Sigmoid colon (tissue), 7 donors: ENCODE measurements at places on chromosomes 12 and 14. TPM values are rescaled to one million over a fixed set of nuclear protein-coding genes. Genes with fewer than 3 reads are reported as not detected.
A peak's percentile ranks its signal among the peaks of the same experiment; 100 is the strongest.

DNA sequence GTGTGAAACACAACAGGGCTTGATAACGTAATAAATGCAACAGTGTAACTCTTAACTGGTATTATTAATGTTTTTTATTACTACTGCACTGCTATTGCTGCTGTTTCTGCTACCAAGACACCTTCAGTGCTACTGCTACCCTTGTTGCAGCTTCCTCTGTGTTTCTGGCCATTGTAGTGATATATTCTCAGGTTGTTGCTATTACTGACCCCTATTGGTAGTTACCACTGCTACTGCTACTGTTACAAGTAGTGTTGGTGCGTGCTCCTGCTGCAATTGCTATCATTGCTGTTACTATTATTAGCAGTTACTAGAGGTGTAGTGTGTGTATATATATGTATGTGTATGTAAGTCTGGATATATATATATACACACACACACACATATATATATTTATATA is 87.2 kb upstream of the PTPRB start:
- no peak for DNase-seq
- H3K4me1 ChIP-seq, result no peaks in the 10 kb centered on the region
- no peak overlapping the region for H3K4me3 ChIP-seq

- peaks cover 10% of the 10 kb centered on the region for H3K4me1 ChIP-seq
- no peak overlapping the region for H3K4me3 ChIP-seq
- H3K36me3 ChIP-seq, result no peaks in the 10 kb centered on the region
- DNase-seq, result peak; percentile 34
- no peak overlapping the region for H3K27ac ChIP-seq
- no peaks in the 10 kb centered on the region for H3K27me3 ChIP-seq
Observed at GRCh38 chr14:102485693-102486512, 23.7 kb downstream of the ANKRD9 start.

DNA sequence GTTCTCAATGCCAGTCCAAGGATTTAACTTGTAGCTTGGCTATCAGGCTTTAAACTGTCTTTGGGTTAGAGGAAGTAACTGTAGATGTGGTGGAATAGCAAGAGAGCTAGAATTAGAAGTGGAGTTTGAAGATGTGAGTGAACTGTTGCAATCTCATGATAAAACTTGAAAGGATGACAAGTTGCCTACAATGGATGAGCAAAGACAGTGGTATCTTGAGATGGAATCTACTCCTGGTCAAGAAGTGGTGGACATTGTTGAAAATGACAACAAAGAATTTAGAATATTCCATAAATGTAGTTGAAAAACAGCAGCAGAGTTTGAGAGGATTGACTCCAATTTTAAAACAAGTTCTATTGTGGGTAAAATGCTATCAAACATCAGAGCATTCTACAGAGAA is 199.0 kb downstream of the DUSP6 start:
- no peaks in the 10 kb centered on the region for H3K4me1 ChIP-seq
- DNase-seq, result no peak
- no peaks in the 10 kb centered on the region for H3K36me3 ChIP-seq

DNA sequence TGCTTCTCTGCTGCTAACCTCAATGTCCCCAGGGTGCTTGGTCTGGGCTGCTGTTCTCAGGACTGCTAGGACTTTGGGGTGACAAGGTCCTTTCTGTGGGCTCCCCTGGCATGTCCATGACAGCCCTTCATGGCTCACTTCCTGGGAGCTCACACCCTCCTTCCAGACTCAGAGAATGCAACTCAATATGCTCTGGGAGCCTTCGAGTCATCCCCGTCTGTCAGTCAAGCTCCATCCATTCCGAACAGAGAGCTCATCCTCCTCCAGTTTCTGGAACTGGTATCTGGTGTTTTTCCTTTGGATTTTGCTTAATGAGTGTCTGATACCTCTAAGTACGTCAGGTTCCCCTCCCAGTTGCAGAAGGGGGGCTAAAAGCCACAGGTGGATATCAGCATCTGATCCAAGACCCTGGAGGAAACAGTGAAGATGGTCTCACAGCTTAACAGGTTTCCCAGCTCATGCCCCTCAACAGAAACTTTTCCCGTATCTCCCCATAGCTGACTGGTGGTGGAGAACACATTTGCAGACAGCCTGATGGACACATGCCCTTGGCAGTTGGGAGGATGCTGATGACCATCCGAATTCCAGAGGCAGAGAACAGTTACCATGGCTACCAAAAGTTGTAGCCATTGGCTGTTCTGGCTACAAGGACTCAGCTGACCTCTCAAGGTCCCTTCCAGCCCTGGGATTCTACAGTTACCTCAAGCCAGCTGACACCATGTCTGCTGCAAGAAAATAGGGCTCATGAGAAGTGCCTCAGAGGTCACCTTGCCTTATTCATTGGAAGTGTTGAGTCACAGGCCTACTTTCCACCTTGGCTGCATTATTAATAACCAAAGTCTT is 9.5 kb upstream of the RAB35 start:
- no peaks in the 10 kb centered on the region for H3K27me3 ChIP-seq
- H3K4me1 ChIP-seq, result no peaks in the 10 kb centered on the region
- no peak for DNase-seq
- no peak overlapping the region for H3K4me3 ChIP-seq
- peaks cover 37% of the 10 kb centered on the region for H3K36me3 ChIP-seq

GRCh38 chr12:104630230-104630670 is 173.5 kb downstream of the CHST11 start:
- peaks cover 14% of the 10 kb centered on the region for H3K4me1 ChIP-seq
- no peaks in the 10 kb centered on the region for H3K36me3 ChIP-seq
- H3K27me3 ChIP-seq, result no peaks in the 10 kb centered on the region
- no peak overlapping the region for H3K27ac ChIP-seq
- DNase-seq, result no peak
- no peak overlapping the region for H3K4me3 ChIP-seq

DNA sequence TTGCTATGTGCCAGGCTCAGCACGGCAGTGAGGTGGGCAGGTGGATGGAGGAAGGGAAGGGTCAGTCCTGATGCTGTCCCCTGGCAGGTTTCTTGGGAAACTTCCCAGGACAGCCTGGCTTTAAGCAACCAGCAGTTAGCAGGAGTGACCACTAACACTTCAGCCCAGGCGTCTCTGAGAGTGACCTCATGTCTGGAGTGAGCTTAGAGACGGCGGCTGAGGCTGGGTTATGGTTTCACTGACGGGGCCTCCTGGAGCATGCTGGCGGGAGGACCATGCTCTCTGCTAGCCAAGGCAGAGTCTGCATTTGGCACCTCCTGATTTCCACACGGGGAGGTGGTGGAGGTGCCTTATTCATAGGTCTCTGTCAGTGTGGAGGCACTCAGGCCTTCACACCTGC is 2.5 kb downstream of the HHIPL1 start:
- DNase-seq, result no peak
- H3K36me3 ChIP-seq, result no peaks in the 10 kb centered on the region
- H3K27ac ChIP-seq, result no peak overlapping the region
- no peak overlapping the region for H3K4me3 ChIP-seq
- H3K27me3 ChIP-seq, result no peaks in the 10 kb centered on the region

DNA sequence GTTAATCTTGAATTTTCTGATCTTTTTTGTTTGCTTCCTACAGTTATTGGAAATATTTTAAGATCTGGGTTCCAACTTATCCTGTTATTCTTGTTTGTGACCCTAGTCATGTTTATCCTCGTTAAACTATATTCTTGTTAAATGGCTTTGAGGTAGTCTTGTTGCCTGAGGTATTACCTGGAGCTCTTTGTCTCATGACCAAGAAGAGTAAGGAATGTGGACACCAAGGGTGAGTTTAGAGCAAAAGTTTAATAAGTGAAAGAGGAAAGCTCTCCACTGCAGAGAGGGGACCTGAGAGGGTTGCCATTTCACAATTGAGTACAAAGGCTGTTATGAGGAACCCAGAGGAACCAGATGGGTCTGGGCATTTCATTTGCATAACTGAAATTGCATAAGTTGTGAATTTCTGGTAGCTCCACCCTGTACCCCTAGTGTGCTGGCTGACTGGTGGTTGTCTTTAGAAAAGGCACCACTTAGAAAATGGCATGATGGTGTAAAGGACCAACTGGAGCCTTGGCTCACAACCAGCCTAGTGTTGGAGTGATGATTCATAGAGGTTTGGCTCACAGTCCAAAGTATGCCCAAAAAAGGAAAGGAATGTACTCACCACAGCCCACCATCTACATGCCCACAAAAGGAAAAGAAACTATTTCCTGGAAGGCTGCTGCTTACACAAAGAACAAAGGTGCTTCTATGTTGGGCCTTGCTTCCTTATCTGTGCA is 36.7 kb upstream of the RESF1 start:
- H3K27ac ChIP-seq, result no peak overlapping the region
- H3K4me1 ChIP-seq, result no peaks in the 10 kb centered on the region
- DNase-seq, result no peak
- no peak overlapping the region for H3K4me3 ChIP-seq
- no peaks in the 10 kb centered on the region for H3K36me3 ChIP-seq

DNA sequence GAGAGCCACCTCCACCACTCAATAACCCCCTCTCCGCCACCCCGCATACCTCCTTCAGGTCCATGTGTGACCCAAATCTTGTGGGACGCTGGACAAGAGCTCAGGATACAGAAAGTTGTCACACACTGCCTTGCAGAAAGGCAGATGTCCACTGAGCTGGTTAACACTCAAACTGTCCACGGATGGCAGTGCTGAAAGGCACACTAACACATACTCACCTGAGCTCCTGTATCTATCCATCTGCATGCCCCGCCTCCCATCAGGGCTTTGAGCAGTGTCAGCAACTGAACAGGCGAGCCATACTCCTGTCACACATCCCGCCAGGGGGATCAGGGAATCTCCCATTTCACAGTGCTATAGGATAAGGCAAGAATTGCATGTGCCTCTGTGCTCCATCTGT is 642.0 kb downstream of the GALC start:
- no peak for DNase-seq
- H3K4me3 ChIP-seq, result no peak overlapping the region
- no peaks in the 10 kb centered on the region for H3K36me3 ChIP-seq
- no peaks in the 10 kb centered on the region for H3K4me1 ChIP-seq

DNA sequence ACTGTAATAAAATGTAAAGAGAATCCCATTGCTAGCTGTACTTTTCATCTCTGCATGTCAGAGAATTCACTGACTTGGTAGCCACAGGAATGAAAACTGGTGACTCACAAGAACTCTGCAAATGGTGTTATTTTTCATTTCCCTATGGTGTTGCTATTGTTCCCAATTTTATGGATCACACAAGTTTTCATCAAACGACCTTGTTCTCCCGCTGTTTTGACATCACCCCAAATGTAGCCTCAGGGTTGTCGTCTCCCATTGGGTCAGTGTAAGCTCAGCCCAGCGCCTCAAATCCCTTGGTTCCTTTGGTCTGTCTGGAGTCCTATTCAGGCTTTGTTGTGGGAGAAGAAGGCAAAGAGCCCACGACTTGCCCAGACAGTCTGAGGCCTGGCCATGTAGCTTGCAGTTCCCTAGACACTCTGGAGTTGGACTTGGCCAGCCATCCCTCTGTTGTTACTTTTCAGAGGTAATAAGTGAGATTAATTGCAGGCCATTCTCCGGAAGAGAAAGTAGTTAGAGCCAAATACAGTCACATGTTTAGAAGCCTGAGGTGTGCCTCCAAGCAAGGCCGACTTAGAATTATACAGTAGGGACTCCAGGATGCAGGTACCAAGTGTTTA is 159.2 kb downstream of the TGFB3 start:
- peak; percentile 69 for DNase-seq
- H3K4me3 ChIP-seq, result no peak overlapping the region
- H3K4me1 ChIP-seq, result peaks cover 56% of the 10 kb centered on the region
- H3K36me3 ChIP-seq, result peaks cover 7% of the 10 kb centered on the region
- H3K27me3 ChIP-seq, result no peaks in the 10 kb centered on the region

GRCh38 chr12:108589840-108590229 is 8.0 kb downstream of the TMEM119 start:
- no peaks in the 10 kb centered on the region for H3K4me1 ChIP-seq
- no peak for DNase-seq
- no peak overlapping the region for H3K27ac ChIP-seq

- H3K27me3 ChIP-seq, result no peaks in the 10 kb centered on the region
- no peak for DNase-seq
- no peak overlapping the region for H3K27ac ChIP-seq
- H3K4me3 ChIP-seq, result no peak overlapping the region
Observed at GRCh38 chr12:104204690-104205480, 10.7 kb upstream of the TXNRD1 start.

DNA sequence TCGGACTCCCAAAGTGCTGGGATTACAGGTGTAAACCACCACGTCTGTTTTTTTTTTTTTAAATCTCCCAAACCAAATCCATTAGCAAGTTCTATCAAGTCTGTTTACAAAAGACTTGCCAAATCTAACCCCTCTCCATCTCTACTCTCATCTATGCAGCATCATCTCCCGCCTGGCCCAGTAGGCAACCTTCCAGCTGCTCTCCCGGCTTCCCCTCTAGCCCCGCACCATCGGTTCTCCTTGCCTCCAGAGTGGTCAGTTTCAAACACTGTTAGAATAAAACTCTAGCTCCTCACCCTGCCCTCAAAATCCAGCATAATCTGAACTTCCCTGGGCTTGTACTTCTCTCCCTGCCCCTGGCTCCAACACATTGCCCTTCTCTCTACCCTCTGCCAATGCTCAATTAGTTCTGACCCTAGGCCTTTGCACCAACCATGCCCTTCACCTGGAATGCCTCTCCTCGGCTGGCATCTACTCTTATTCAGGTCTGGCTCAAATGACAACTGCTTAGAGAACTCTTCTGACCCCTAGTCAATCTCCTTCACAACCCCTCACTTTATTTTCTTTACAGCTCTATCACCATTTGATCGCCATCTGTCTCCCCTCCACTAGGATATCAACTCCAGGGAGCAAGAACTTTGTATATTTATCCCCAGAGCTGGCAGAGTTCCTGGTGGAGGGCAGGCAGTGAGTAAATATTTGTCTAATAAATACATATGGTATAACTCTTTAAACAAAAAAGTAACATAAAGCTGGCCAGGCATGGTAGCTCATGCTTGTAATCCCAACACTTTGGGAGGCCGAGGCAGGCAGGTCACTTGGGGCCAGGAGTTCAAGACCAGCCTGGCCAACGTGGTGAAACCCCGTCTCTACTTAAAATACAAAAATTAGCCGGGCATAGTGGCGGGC is 4.9 kb downstream of the WSB2 start:
- peaks cover 42% of the 10 kb centered on the region for H3K4me1 ChIP-seq
- H3K4me3 ChIP-seq, result no peak overlapping the region
- H3K36me3 ChIP-seq, result peaks cover 5% of the 10 kb centered on the region
- no peaks in the 10 kb centered on the region for H3K27me3 ChIP-seq

GRCh38 chr12:52279422-52280318 is 5.2 kb downstream of the KRT86 start:
- no peak overlapping the region for H3K4me3 ChIP-seq
- no peaks in the 10 kb centered on the region for H3K36me3 ChIP-seq
- H3K4me1 ChIP-seq, result no peaks in the 10 kb centered on the region
- H3K27me3 ChIP-seq, result no peaks in the 10 kb centered on the region
- DNase-seq, result no peak

DNA sequence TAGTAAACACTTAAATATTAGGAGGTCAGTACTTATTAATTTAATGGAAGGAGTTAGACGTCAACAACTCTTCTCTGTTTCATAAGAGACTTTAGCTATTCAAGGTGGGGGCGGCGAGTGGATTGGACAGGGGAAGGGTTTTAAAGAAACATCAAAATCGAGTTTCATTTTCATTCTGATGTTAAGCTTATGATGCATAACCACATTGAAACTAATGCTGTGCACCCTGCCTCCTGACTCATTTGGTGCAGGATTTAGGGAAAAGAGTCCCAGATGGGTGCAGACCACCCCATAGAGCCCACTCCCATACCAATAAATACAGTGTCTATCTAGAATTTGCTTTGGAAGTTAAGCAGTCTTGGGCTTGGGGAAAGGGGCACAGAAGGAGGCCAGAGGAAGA is 7.4 kb downstream of the ZBTB39 start:
- no peaks in the 10 kb centered on the region for H3K27me3 ChIP-seq
- peaks cover 66% of the 10 kb centered on the region for H3K36me3 ChIP-seq
- no peaks in the 10 kb centered on the region for H3K4me1 ChIP-seq
- no peak overlapping the region for H3K4me3 ChIP-seq
- H3K27ac ChIP-seq, result no peak overlapping the region

KRT5 gene
- polyA plus RNA-seq, result 1.1 TPM

OTOGL gene
- polyA plus RNA-seq, result not detected

GPR68 gene
- polyA plus RNA-seq, result 0.46 TPM

RASSF9 gene
- 0.60 TPM for polyA plus RNA-seq

OR4M1 gene
- not detected for polyA plus RNA-seq

MED13L gene
- polyA plus RNA-seq, result 12.5 TPM

C12orf60 gene
- 0.60 TPM for polyA plus RNA-seq
